ENCODE measurements at places on chromosomes 11 and 22. TPM values are rescaled to one million over a fixed set of nuclear protein-coding genes. Genes with fewer than 3 reads are reported as not detected.
A peak's percentile ranks its signal among the peaks of the same experiment; 100 is the strongest.

The TMPRSS13 gene
- total RNA-seq, result not detected

The P2RX6 gene
- 0.39 TPM for total RNA-seq

The SLC25A45 gene
- total RNA-seq, result 5.8 TPM

The TBX10 gene
- not detected for total RNA-seq

The SHISAL1 gene
- total RNA-seq, result 14.7 TPM

The ACAT1 gene
- 108 TPM for total RNA-seq

The CADM1 gene
- total RNA-seq, result 14.1 TPM

The TRIM29 gene
- 0.83 TPM for total RNA-seq

- no peak overlapping the region for H3K4me3 ChIP-seq
- no peaks in the 10 kb centered on the region for H3K36me3 ChIP-seq
- no peaks in the 10 kb centered on the region for H3K27me3 ChIP-seq
- H3K27ac ChIP-seq, result no peak overlapping the region
- peaks cover 10% of the 10 kb centered on the region for H3K4me1 ChIP-seq
These were observed 21.0 kb upstream of the GNB1L start for GRCh38 chr22:19875531-19876313.

- H3K36me3 ChIP-seq, result no peaks in the 10 kb centered on the region
- H3K27ac ChIP-seq, result no peak overlapping the region
- no peak for DNase-seq
- peaks cover 7% of the 10 kb centered on the region for H3K4me1 ChIP-seq
These were observed 3.8 kb upstream of the TMEM123 start for GRCh38 chr11:102456381-102456780.

- no peaks in the 10 kb centered on the region for H3K27me3 ChIP-seq
- H3K4me1 ChIP-seq, result peaks cover 44% of the 10 kb centered on the region
- DNase-seq, result no peak
- H3K4me3 ChIP-seq, result no peak overlapping the region
These were observed 118.0 kb downstream of the SIK3 start for GRCh38 chr11:116980136-116980793.

GRCh38 chr11:2750682-2751522, 51.1 kb upstream of the KCNQ1OT1 start:
- H3K27me3 ChIP-seq, result no peaks in the 10 kb centered on the region
- no peak overlapping the region for H3K4me3 ChIP-seq
- no peaks in the 10 kb centered on the region for H3K4me1 ChIP-seq
- no peak overlapping the region for H3K27ac ChIP-seq
- no peaks in the 10 kb centered on the region for H3K36me3 ChIP-seq

DNA sequence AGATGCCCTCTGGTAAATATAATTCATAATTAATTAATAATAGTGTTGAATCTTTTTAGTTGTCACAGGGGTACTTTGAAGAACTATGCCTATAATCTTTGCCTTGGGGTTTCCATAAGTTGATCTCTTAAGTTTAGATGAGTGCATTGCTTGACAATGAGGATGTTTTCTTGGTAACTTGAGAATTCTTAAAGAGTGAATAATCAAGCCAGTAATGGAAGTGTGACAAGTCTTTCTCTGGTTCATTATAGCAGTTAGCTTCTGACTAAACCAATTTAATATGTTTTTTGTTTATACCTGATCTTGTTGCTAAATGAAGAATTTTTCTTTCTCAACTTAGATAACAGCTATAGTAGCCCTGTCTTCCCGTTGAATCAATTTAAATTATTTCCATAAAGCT, 46.2 kb downstream of the ATXN10 start:
- no peak overlapping the region for H3K27ac ChIP-seq
- no peak overlapping the region for H3K4me3 ChIP-seq
- peaks cover 5% of the 10 kb centered on the region for H3K36me3 ChIP-seq
- H3K4me1 ChIP-seq, result no peaks in the 10 kb centered on the region
- no peak for DNase-seq

DNA sequence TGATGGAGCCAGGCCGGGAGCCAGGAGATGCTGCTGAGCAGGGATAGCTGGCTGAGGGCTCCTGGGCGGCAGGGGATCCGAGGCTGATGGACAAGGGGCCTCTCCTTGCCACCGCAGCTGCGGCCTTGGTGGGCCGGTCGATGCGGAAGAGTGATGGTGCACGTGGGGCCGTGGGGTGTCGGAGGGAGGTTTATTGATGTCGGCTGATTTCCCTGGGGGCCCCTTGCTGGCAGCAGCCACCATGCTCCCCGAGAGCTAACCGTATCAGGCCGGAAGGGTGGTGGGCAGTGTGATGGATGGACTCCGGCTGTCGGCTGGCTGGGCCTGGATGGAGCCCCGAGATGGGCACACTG, 31.0 kb upstream of the CCDC188 start:
- no peaks in the 10 kb centered on the region for H3K36me3 ChIP-seq
- no peak overlapping the region for H3K4me3 ChIP-seq
- DNase-seq, result no peak
- H3K27me3 ChIP-seq, result no peaks in the 10 kb centered on the region
- H3K4me1 ChIP-seq, result no peaks in the 10 kb centered on the region

DNA sequence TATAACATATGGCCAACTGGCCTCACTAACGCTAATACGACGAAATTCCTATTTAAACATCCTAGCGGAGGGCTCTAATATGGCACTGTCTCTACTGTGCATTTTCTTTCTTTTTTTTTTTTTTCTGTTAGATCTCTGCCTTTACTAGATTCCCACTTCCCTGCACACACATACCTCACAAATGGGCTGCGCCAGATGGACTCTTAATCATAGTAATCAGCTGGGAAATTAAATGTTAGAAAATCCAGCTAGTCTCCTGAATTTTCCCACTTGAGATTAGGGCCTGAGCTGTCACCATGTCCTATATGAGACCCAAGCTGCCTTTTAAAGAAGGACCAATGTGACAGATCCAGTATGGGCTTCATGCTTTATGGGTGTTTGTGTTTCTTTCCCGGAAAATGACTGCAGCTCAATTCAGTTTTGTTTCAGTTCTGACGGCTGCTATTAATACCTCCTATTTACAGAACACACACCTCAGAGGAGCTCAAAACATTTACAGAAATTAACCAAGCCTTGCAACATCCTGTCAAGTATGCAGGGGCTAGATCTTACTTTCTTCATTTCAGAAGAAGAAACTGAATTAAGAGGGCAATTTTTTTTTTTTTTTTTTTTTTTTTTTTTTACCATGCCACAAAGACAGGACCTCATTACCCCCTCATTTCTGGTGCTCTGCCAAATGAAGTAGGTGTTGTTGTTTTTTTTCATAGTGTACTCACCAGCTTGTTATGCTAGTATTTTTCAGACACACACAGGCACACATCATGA, 49.8 kb upstream of the BLID start:
- no peak for DNase-seq
- H3K4me1 ChIP-seq, result no peaks in the 10 kb centered on the region
- no peaks in the 10 kb centered on the region for H3K36me3 ChIP-seq
- peak overlapping the region; percentile 48 for H3K27ac ChIP-seq
- no peaks in the 10 kb centered on the region for H3K27me3 ChIP-seq
- no peak overlapping the region for H3K4me3 ChIP-seq

- H3K36me3 ChIP-seq, result no peaks in the 10 kb centered on the region
- H3K4me3 ChIP-seq, result no peak overlapping the region
- no peak for DNase-seq
- H3K27me3 ChIP-seq, result no peaks in the 10 kb centered on the region
- no peaks in the 10 kb centered on the region for H3K4me1 ChIP-seq
- no peak overlapping the region for H3K27ac ChIP-seq
These were observed 60.1 kb upstream of the MPEG1 start for GRCh38 chr11:59272771-59273372.

DNA sequence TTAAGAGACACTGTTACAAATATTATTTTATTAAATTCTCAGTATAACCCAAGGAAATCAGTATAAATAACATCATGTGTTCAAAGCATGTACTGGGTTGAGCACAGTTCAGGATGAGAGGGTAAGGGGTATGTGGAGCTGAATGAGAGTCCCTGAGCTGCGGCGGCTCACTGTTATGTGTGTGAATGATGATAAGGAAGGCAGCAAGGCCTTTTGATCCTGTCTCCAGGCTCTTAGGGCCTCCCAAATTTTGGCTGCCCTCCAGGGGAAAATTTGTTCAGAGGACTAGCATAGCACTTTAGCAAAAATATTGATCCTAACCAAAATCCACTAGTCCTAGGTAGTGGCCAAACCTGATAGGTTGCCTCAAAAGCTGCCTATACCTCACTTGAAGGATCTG, 86.1 kb upstream of the SPON1 start:
- H3K27ac ChIP-seq, result no peak overlapping the region
- peaks cover 8% of the 10 kb centered on the region for H3K4me1 ChIP-seq
- no peak overlapping the region for H3K4me3 ChIP-seq
- H3K27me3 ChIP-seq, result no peaks in the 10 kb centered on the region

DNA sequence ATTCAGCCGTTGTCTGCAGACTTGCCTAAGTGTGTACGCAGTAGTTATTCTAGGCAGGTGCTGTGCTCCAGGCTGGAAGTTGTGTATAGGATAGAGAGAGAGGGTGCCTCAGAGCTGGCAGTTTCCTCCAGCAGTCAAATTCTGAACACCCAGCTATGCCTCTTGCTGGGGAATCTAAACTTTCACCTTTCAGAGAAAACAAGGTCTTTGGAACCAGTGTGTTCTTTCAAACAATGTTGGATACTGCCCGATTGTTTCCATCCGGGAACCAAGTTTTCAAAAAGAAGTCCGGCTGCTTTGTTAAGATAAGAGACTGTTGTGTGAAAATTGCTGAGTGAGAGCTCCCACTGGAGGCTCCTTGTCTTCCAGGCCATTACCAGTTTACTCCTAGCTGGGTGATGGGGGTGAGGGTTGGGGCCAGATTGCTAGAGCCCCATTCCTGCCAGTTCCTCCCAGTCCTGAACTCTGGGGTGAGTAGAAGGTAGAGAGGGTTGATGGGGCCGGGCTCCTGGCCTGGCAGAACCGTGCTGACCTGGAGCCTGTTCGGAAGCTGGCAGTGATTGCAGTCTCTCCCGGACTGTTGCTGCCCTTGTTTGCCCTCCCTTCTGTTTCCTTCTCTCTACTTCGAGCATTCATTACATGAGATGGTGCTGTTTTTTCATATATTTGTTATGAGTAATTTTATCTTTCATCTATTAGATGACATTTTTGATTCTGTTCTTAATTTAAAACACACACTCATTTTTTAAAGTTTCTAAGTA, 150.2 kb downstream of the TEAD1 start:
- H3K4me3 ChIP-seq, result no peak overlapping the region
- no peaks in the 10 kb centered on the region for H3K36me3 ChIP-seq
- peaks cover 42% of the 10 kb centered on the region for H3K4me1 ChIP-seq
- DNase-seq, result no peak
- no peaks in the 10 kb centered on the region for H3K27me3 ChIP-seq
- H3K27ac ChIP-seq, result peak overlapping the region; percentile 65

DNA sequence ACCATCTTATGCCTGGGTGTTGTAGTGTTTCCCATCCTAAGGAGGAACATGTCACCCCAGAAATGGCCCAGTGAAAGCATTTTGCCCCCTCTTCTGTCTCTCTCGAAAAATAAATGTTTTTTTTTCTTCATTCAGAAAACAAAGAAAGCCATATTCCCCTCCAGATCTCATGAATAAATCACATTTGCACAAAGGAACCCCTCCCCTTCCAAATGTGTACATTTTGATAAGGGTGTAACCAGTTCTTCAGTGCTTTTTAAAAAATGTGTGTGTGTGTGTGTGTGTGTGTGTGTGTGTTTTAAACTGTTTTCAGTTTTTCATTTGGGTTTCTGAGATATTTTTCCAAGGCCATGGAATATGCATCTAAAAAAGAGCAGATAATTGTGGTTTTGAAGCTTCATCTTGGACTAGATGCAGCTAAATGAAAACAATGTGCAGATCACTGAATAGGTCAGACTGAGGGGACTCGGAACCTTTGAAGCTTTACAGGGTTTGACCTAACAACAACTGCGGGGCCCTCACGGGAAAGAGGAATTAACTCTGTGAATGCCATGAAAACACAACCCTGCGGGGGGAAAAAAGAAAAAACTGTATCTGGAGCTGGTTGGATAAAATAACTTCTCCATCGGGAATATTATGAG, 76.4 kb downstream of the YAP1 start:
- DNase-seq, result no peak
- H3K27ac ChIP-seq, result no peak overlapping the region
- H3K36me3 ChIP-seq, result no peaks in the 10 kb centered on the region
- no peak overlapping the region for H3K4me3 ChIP-seq

- no peak for DNase-seq
- no peak overlapping the region for H3K4me3 ChIP-seq
- peaks cover 93% of the 10 kb centered on the region for H3K4me1 ChIP-seq
- no peaks in the 10 kb centered on the region for H3K36me3 ChIP-seq
These were observed 19.5 kb downstream of the RBFOX2 start for GRCh38 chr22:36009085-36009484.

GRCh38 chr11:64745189-64745520, 1.2 kb upstream of the RASGRP2 start:
- H3K4me3 ChIP-seq, result peak overlapping the region; percentile 67
- no peaks in the 10 kb centered on the region for H3K27me3 ChIP-seq
- no peak for DNase-seq
- peaks cover 5% of the 10 kb centered on the region for H3K36me3 ChIP-seq

DNA sequence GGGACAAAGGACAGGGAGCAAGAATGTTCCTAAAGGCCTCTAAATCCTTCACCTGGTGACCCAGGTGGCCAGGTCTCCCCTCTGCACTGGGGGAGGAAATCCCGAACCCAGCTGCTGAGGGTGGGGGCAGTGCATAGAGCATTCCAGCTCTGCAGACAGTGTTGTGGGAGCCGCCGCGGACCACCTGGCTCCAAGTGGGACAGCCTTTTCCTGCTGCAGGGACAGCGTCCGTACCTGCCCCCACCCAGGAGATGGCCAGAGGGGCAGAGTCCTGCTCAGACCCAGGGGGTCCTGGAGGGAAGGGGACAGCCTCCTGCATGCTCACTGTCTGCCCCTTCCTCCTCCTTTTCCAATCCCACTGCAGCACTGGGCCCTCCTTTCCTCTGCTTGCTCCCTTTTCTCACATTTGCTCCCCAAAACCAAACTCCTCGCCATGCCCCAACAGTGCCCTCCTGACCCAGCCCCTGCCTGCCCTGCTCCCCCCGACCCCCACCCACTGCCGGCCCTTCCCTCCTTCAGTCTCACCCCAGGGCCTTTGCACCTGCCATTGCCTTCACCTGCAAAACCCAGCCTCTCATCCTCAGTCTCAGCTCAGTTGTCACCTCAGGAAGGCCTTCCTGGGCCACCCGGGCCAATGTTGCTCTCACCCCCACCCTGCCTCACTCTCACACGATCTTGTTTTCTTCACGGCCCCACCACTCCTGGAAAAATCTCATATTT, 12.8 kb downstream of the PNPLA5 start:
- no peak overlapping the region for H3K27ac ChIP-seq
- H3K4me1 ChIP-seq, result no peaks in the 10 kb centered on the region
- H3K27me3 ChIP-seq, result peaks cover 86% of the 10 kb centered on the region
- no peaks in the 10 kb centered on the region for H3K36me3 ChIP-seq
- no peak overlapping the region for H3K4me3 ChIP-seq

- H3K4me3 ChIP-seq, result no peak overlapping the region
- no peaks in the 10 kb centered on the region for H3K36me3 ChIP-seq
- no peak for DNase-seq
- no peaks in the 10 kb centered on the region for H3K27me3 ChIP-seq
- H3K27ac ChIP-seq, result no peak overlapping the region
- H3K4me1 ChIP-seq, result peaks cover 24% of the 10 kb centered on the region
These were observed 3.8 kb upstream of the CTSD start for GRCh38 chr11:1767399-1768140.

- no peaks in the 10 kb centered on the region for H3K27me3 ChIP-seq
- no peak overlapping the region for H3K27ac ChIP-seq
- no peak for DNase-seq
These were observed 162.1 kb downstream of the CADM1 start for GRCh38 chr11:115342142-115342541.

Measured in esophagus muscularis mucosa (tissue), 4 donors.